ENCODE measurements at places on chromosomes 3 and 15.

DNA sequence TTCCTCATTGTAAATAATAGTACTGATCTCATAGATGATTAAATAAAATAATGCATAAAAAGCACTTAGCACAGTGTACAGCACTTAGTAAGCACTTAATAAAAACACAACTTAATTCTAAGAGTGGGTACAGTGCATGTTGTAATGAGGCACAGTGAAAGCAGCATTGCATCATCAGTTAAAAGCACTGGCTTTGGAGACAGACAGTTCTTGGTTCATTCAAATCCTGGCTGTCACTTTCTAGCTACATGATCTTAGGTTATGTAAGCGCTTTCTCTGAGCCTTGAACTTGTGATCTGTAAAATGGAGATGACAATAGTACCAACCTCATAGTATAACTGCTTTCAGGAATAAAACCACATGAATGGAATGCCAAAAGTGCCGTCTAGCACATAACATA, 151.5 kb downstream of the DPH6 start:
- DNase-seq, result no peak

- no peak for DNase-seq
These were observed 60.3 kb upstream of the TEX264 start for GRCh38 chr3:51610708-51611107.

DNA sequence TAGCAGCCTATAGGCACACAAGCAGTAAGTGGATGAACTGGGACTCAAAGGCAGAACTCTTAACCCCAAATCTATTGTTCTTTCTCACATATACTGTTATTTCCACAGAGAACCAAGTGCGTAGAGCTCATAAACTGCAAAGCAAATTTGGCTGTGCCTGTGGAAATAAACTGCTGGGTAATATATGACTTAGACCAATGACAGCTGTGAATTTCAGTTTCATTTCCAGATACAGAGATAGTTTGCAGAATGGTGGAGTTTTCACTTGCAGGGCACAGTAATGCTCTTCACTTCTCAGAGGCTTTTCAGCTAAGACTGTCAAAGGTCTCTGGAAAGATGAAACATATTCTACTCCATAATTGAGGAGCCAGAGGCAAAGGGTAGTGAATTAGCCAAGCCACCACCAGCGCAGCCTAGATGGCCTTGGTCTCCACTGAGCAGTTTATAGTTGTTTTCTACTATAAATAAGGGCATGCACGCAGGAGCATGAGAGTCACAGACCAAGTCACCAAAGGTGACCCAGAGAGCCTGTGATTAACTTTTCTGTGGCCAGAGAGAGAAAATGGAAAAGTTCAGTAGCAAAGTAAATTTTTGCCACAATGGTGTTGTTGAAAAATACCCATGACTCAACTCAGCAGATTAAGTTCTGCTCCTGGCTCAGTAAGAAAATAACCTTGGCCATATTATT, 180.7 kb upstream of the GRM7 start:
- DNase-seq, result no peak

- no peak for DNase-seq
These were observed 29.8 kb downstream of the LOXL1 start for GRCh38 chr15:73955861-73956742.

- DNase-seq, result no peak
These were observed 165.8 kb downstream of the VPS8 start for GRCh38 chr3:184977796-184978195.

DNA sequence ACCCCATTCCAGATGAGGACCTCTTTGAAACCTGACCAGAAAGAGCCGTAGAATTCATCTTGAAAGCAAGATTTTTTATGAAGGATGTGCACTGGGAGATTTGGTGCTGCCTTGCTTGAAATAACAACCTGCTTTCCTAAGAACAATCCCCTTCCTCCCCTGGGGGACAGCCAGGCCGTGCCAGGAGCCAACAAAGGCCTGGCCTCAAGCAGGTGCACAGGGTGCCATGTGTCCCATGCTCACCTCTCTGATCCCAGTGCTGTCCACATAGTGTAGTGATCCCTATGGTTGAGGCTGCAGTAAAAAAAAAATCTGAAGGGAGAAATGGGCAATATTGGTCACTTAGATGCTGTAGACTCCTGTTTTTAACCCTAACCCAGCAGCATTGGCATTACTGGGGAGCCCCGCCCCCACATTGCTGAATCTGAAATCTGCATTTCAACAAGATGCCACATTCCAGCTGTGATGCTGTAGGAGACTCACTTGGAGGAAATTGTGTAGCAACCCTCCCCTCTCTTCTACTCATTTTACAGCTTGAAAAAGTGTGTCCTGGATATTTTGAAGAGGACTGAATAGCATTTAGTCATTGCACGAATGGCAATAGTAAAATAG, 171.2 kb downstream of the APBA2 start:
- no peak for DNase-seq

DNA sequence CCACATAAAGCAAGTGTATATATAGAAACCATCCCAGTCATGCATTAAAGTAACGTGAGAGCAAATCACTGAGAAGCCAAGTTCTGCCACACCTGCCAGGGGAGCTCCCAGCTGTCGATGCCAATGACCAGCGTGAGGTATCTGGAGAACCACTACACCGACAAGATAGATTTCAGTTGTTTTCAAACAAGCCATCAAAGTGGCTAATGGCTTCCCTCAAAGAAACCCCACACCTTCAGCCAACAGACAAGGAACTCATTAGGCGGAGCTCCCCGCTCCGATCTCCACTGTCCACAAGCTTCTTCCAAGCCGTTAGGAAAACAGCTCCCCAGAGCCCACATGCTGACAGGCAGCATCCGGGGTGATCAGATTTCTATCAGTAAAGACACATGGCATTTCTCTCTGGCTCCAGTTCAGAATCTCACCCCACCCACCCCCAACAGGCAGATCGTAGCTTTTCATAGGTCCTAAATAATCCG, 54.2 kb upstream of the SPATA12 start:
- no peak for DNase-seq

GRCh38 chr3:63877737-63878393, 14.2 kb downstream of the ATXN7 start:
- no peak for DNase-seq

GRCh38 chr15:93250950-93251349, 161.9 kb upstream of the RGMA start:
- DNase-seq, result no peak

DNA sequence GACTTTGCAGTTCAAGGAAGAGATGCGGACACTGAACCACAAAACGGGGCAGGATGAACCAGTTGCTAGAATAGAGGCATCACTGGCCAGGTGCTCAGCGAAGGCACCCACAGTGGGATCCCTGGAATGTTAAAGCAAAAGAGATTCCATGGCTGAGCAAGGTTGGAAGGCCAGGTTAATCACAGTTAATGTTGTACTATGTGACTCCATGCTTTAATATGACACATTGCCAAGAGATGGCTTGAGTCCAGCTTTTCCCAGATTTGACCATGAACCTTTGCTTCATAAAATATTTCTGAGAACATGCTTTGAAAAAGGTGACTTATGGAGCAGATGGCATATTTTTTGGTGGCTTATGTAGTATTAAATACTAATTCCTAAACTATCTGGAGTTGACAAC, 76.2 kb upstream of the CMTM7 start:
- DNase-seq, result no peak

- DNase-seq, result no peak
These were observed 27.4 kb upstream of the CD47 start for GRCh38 chr3:108118038-108118768.

GRCh38 chr15:35061825-35062737, 23.0 kb downstream of the NANOGP8 start:
- DNase-seq, result no peak
